ENCODE measurements at places on chromosomes 5 and 9.

- no peak for DNase-seq
Observed at GRCh38 chr5:38719403-38719802, 126.4 kb upstream of the OSMR start.

DNA sequence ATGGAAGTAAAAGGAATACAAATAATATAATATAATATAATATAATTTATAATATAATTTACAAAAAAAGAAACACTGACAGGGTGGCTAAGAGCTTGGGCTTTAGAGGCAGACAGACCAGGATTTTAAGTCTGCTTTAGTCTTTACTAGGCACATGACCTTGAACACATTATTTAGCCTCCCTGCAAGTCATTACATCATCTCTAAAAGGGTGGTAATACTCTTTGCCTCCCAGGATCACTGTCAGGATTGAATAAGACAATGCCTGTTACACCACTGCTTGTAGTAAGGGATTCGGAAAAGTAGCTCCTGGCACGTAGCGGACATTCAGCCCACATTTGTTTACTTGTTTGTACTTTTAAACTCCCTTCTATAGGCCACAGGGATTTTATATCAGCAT, 199.8 kb downstream of the GRIA1 start:
- DNase-seq = no peak

DNA sequence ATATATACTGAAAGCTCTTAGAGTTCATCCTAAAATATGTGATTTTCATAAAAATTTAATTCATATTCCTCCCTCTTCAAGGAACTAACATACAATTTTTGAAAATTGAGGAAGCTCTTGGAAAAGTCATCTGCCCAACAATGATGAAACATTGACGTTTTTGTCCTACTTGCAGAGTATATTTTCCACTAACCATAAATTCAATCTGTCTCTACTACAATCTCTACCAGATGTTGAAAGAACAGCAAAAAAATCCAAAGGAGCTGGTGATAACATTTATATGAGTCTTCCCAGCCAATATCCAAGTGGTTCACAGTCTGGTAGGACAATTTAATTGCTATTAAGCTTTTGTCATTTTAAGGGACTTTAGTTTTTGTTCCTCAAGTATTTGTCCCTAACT, 81.1 kb upstream of the NR3C1 start:
- no peak for DNase-seq

- peak; percentile 46 for DNase-seq
Observed at GRCh38 chr9:137276473-137277328, 825 bp upstream of the TOR4A start.

DNA sequence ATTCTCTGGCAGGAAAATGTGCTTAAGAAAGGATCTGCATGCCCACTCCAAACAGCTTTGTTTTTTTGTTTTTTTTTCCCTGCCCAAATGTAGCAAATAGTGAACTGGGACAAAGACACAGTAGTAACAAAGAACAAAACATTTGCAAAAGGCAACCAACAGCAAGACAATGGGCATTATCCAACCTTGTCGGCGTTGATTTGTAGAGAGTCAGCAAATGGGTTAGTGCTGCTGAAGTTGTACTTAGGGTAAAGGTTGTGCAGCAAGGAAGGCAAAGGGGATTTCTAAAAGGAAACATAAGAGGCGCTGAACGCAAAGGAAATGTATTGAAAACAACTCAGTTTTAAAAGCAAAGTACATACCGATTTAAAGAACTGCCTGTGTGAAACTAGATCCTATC, 136.2 kb downstream of the MPDZ start:
- DNase-seq = no peak

- DNase-seq = peak; percentile 70
Observed at GRCh38 chr5:122408592-122409224, 96.7 kb downstream of the SNCAIP start.

GRCh38 chr9:128245421-128246151, 30.2 kb downstream of the GOLGA2 start:
- peak; percentile 74 for DNase-seq

DNA sequence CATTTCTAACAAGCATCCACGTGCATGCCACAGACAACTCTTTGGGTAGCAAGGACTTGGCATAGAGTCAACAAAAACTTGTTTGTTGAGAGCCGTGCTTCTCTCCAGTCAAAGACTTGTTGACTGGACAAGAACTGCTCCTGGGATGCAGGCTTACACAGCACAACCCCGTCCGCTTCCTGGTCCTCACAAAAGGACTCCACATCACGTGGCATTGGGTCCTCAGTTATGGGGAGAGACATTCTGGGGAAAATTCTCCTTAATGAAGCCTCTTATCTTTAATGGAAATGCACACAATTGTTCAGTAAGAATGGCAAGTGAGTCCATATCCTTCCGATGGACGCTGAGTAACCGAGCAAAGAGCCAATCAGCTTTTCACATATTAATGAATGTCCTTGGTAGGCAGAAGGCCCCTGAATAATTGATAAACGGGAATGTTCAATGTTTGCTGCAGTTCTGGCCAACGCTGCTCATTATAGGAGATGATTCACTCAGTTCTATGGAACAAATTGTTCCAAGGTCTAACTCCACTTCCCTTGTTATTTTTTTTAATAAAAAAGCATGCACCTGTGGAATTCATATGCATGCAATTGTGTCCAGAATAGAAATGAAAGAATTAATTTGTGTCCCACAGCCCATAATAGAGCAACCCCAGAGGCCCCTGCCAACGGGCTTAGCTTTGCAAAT, 97.0 kb upstream of the ZNF366 start:
- DNase-seq = no peak

GRCh38 chr9:126699401-126699881, 85.7 kb downstream of the LMX1B start:
- no peak for DNase-seq

GRCh38 chr5:7377761-7378160, 18.2 kb upstream of the ADCY2 start:
- no peak for DNase-seq

DNA sequence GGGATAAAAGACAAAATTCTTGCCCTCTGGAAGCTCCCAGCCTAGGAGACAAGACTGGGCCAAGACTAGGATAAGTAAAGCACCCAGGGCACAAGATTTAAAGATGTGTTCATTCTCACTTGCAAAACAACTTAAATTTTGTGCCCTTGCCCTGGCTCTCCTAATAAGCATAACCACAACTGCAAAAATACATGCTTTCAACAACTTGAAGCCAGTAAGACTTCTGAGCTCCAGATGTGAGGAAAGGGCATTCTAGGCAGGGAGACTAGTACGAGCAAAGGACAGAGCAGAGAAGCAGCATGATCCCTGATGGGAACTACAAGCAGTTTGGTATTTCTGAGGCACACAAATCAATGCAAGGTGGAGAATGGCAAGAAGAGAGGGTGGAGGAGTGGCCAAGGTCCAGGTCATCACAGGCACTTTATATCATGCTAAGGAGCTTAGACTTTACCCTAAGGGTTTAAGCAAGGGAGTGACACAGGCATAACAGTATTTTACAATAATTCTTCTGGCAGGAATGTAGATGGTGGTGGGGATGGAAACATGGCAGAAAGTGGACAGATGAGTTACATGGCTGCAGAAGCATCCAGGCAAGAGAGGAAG, 30.1 kb upstream of the SIL1 start:
- no peak for DNase-seq

DNA sequence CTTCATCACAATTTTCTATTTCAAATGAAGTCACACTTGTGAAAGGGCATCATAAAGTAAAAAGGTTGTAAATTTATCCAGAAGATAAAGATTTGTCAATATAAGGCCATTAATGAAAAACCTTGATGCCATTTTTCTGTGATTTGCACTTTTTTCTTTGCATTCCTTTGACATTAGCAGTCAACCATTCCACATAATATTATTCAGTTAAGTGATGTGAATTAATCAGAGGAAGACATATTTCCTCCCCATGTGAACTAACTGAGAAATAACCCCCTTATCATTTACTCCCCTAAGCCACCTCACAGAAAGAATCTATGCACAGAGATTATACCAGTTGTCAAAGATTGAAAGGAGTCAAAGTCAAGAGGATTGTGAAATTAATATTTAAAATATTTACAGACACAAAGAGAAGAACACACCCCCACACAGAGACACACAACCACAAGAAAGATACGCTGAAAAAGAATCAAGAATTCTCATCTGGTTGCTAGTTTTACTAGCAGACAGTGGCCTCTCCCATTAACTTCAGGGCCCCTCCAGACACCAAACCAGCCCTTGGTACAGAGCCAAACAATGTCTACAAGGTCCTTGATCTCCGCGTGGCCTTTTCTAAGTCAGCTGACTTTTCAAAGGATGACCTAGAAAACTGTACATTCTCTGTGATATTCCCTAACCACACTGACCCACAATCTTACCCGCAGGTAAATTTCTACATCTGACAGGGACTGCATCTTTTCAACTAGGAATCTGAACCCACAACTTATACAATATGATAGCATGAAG, 29.5 kb downstream of the GNAQ start:
- DNase-seq = peak; percentile 55

DNA sequence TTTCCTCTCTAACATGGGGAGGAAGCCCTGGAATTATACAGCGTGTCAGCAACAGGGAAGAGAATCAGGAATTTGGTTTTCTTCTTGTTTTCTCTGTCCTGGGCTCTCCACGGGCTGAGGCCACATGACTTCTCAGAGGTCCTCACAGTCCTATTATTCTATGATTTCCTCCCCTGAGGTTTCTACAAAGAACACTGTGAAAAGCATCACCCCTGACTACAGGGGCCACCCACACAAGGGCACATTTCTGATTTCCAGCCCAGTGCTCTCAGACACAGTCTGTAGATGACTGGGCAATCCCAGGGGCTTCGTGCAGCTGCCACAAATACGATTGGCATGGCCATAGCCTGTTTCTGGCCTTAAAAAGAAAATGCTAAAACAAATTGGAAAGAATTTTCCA, 284.9 kb downstream of the CEMIP2 start:
- DNase-seq = no peak

DNA sequence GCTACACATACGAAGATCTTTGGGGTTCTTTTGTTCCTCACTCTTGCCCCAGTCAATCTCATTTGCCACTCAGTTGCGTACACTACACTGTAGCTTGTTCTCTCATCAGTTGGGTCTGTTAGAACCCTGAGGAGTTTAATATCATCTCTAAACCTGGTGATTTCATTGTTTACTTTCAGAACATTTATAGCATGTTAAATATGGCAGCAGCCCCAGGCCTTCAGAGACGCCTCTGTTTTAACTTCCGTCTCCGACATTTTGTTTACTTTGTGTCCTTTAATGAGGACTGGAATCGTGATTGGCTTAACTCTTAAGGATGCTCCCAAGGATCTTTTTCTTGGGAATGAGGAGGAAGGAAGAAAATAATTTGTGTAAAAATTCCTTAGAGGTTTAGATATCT, 510.1 kb downstream of the NR2F1-AS1 start:
- DNase-seq = no peak

GRCh38 chr5:161960314-161960713, 107.3 kb upstream of the GABRG2 start:
- DNase-seq = no peak

DNA sequence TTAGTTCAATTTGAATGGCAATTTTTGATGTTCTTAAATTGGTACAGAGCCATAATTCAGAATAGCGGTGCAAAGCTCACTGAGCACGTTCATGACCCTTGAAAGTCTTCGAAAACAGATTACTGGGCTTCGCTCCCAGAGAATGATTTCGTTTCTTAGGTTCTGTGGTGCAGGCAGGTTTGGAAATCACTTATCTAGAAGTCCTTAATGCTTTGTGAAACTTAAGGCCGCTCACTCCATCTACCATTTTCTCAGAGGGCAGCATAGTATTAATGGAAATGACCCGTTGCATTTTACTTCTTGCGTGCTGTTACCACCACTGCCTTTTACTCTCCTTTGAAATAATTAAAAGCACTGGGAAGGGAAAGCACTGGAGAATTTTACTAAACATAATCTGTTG, 2.9 kb upstream of the MAT2B start:
- no peak for DNase-seq

- DNase-seq = no peak
Observed at GRCh38 chr9:128101690-128102089, 25.8 kb downstream of the PTGES2 start.

GRCh38 chr5:116652196-116652729, 77.6 kb upstream of the SEMA6A start:
- peak; percentile 89 for DNase-seq

- no peak for DNase-seq
Observed at GRCh38 chr9:677461-678097, 163.9 kb upstream of the DMRT1 start.

- DNase-seq = no peak
Observed at GRCh38 chr9:33147416-33148169, 19.5 kb downstream of the B4GALT1 start.

GRCh38 chr9:75085640-75086039, 2.3 kb downstream of the NMRK1 start:
- no peak for DNase-seq

DNA sequence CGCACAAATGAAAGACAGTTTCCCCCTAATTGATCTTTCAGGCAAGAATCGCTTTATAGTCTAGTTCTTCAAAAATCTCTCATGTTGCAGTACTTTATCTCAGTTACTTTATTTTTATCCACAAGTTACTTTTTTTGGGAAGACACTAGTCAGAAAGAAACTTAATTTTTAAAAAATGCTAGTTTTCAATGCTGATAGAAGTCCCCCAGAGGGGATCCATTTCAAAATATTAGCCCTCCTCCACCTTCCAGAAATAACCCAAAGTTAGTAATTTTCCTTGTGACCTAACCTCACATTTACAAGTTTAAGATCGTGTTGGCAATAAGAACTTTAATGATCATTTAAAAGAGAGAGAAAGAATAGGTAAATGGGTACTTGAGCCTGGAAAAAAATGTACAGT, 11.0 kb downstream of the C1QTNF3 start:
- no peak for DNase-seq

GRCh38 chr5:80755626-80756025, 100.8 kb upstream of the DHFR start:
- DNase-seq = no peak

DNA sequence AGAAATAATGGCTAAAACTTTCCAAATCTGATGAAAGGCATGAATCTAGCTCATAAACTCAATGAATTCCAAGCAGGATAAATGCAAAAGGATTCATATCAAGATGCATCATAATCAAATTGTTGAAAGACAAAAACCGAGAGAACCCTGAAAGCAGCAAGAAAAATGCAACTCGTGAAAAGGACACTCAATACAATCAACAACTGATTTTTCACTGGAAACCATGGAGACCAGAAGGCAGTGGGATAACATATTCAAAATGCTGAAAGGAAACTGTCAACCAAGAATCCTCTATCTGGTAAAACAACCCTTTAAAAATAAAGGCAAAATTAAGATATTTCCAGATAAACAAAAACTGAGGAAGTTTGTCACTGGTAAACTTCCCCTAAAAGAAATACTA, 9.5 kb downstream of the FBXL17 start:
- no peak for DNase-seq

DNA sequence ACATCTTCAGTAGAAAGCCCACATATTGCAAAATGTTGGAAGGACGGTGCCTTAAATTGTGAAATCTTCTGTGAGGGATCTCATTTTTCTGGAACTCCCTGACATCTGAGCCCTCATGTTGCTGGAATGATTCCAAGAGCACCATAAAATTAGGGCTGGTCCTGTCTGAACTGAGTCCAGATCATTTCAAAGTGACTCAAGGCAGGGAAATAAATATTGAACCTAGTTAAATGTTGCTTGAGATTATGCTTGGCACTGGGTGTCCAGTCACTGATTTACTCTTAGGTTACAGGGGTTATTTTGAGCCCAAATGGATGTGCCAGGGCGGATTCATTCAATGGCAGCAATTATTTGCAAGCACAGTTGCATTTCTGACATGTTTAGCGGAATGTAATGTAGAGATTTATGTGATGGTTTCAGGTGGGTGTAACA, 437.0 kb downstream of the PIK3R1 start:
- peak; percentile 59 for DNase-seq

GRCh38 chr5:107696080-107696479, 25.3 kb upstream of the EFNA5 start:
- DNase-seq = no peak
